ENCODE measurements at places on chromosomes 6 and 20. TPM values are rescaled to one million over a fixed set of nuclear protein-coding genes. Genes with fewer than 3 reads are reported as not detected.

Gene PDCD2
- 72.0 TPM for total RNA-seq

Gene CSNK2A1
- 153 TPM for total RNA-seq

Gene TTK
- total RNA-seq, result 1.8 TPM

Gene OTOR
- total RNA-seq, result not detected

Gene C6orf15
- total RNA-seq, result 9.3 TPM

Gene SIRPB2
- 5.5 TPM for total RNA-seq

- no peak for DNase-seq
Observed at GRCh38 chr6:125558241-125558843, 191.1 kb upstream of the HEY2 start.

DNA sequence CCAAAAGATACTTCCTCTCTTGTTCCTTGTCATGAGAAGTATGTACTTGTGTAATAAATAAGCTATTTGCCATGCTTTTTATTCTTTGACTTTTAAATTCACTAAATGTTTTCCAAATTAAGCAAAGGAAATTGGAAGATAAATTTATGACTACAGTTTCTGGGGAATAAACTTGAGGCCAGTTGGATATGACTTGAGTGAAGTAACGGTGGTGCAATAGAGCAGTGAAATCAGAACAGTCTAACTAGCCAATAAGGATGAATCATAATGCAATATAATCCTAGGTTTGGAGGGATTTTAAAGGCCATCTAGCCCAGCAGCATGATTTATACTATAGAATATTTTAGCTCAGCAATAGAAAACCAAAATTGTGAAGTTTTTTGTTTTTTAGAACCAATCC is 183.8 kb upstream of the TCF21 start:
- DNase-seq, result peak; percentile 18

DNA sequence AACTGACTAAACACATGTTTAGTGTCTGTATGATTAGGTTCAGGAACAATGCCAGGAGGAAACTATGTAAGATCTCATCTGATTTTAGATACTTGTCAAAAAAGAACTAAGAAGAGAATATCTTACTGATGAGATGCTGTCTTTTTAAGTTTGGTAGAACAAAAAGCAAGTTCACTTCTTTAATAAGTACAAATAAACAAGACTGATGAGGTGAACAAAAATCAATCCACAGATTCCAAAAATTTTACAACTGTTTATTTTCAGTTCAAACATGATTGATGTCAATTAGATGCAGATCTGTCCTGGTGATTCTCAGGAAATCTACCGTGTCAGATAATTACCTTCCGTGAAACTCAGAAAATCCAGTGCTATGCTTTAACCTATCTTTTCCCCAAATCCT is 24.9 kb downstream of the EPHA7 start:
- DNase-seq, result no peak

DNA sequence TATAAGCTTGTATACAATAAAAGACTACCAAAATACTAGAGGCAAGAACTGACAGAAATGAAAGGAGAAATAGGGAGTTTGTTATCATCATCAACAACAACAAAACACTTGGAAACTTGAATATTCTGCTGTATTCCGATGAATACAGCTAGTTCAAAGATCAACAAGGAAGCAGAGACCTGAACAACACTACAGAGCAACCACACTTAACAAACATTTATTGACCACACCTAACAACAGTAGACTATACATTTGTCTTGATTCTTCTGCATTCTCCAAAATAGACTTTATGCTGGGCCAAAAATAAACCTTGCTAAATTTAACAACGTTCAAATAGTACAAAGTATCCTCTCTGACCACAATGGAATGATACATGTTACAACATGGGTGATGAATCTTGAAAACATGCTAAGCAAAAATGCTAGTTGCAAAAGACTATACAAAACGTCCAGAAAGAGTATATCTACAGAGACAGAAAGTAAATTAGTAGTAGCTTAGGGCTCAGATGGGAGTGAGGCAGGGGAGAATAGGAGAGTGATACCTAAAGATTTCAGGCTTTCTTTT is 39.1 kb upstream of the PAK5 start:
- DNase-seq, result no peak

DNA sequence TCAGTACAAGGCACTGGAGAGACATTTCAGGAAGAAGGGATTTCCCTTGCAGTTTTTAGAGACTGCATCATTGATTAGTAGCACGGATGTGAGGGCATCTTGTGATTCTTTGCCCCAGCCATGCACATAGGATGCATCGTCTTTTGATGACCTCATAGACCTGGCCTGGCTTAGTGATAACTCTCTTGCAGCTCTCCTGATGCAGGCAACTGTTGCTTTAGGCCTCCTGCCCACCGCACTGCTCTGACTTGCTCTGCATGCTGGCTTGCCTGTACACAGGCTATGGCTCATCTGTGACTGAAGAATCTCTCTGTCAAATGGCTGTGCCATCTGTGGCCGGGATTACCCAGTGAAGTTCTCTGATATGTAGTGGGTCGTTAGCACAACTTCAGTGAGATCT is 207.7 kb upstream of the PTCHD4 start:
- peak; percentile 31 for DNase-seq

DNA sequence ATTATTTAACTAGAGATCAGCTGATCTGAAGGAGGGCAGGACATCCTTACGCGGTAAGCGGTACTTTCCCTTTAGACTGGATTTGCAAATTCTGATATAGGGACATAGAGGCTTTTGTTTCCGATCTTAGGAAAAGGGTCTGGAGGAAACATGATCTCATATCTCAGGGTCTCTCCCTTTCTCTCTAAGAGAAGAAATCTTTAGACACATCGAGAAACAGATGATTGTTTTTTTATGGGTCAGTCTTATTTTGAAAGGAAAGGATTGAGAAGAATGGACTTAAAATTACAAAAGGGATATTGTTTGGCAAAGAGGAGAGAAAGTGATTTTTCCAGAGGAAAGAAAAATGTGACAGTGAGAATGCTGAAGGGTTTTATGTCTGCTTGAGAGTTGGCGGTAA is 83.9 kb upstream of the OGFRL1 start:
- DNase-seq, result no peak

GRCh38 chr6:26257272-26257671 is 107.7 kb upstream of the BTN3A2 start:
- no peak for DNase-seq

GRCh38 chr6:147676495-147677199 is 168.2 kb downstream of the SAMD5 start:
- peak; percentile 48 for DNase-seq

GRCh38 chr6:101534386-101534785 is 140.9 kb downstream of the GRIK2 start:
- no peak for DNase-seq

DNA sequence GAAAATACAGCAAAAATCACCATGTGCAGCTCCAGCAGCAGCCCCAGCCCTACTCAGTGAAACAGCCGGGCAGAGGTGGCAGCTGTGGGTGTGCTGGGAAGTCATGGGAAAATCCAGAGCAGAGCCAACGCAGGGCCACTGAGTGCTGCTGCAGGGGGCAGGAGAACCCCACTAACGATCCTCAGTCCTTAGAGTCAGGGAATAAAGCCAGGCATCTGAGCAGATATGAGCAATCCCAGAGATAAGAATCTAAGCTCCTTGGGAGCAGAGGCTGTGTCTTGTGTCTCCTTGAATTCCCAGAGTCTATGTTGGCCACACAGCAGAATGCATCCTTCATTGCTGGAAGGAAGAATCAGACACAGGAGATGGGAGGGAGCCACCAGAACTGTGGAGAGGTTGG is 493.1 kb upstream of the MAP3K7 start:
- no peak for DNase-seq

DNA sequence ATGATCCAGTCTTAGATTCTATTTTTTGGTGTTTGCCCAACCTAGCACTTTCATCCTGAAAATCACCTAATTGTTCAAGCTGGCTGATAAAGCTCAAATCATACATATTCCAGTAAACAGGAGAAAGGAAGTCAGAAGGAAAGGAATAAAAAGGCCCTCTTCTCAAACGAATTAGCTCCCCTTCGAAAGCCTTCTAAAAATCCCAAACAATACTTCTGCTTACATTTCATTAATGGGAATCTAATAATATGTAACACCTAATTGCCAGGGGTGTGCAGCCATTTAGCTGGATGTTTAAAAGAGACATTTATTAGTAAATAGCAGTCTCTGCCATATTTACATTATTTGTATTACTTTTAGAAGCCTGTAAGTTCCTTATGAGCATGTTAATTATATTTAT is 302.9 kb upstream of the TCF21 start:
- no peak for DNase-seq

DNA sequence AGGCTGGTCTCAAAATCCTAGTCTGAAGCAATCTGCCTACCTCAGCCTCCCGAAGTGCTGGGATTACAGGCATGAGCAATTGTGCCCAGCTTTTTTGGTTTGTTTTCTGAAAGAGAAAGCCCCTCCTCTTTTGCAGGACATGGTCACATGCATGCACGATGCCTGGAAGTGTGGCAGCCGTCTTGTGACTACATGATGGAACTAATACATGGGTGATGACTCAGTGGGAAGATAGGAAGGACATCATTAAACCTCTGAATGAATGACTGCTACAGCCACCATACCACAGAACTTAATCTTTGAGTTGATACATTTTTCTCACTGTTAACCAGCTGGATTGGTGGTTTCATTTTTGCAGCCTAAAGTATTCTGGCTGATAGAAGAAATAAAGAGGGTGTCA is 13.4 kb upstream of the CTNNBL1 start:
- peak; percentile 26 for DNase-seq

All from mammary epithelial cell (primary cell).